Coronary artery (tissue), 2 donors: ENCODE measurements at places on chromosomes 2 and 18.
A peak's percentile ranks its signal among the peaks of the same experiment; 100 is the strongest.

DNA sequence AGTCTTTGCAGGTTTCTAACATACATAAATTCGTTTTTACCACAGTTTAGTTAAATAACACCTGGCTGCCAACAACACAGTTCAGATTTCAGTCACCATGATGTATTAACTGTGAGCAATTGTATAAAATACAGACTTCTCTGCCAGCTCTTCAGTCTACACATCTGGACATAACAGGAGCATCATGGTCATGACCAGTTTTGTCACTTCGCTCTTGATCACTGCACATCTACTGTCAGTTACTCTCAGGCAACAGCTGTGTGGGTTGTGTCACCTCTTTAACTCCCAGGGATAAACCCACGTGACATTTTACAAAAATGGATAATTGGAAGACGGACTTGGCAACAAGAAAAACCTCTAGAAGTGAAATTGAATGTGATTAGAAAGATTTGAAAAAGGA lies 30.3 kb downstream of the CD8A start:
- no peak for DNase-seq

GRCh38 chr2:232838406-232838874 lies 31.6 kb upstream of the SNORC start:
- no peak for DNase-seq

GRCh38 chr2:173079973-173080860 lies 4.6 kb downstream of the MAP3K20 start:
- no peak for DNase-seq

DNA sequence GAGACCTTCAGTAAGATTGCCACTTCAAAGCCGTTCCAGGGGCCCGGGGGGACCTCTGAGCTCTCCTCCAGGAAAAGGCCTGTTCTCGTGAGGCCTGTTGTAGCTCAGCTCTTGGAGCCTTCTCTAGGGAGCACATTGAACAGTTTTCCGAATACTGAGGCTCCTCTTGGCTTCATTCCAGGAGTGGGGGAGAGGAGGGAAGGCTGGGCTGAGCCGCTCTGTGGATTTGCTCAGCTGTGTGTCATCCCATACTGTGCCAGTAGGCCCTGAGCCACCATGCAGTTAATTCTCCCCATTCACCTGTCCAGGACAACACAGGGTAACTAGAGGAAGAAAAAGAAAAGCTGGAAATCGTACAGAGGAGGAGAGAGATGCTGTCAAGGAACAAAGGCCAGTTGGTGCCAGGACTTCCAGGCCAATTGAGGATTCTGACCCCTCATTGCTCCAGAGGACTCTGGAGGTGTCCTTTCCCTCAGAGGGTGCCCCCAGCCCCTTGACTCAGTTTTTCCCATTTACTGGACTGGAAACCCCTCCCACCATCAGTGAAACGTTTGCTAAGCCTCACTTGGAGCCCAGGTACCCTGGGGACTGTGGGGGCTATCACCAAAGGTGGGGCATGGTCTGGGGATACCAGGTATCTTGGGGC lies 41.4 kb downstream of the HS1BP3 start:
- DNase-seq, result peak; percentile 73

DNA sequence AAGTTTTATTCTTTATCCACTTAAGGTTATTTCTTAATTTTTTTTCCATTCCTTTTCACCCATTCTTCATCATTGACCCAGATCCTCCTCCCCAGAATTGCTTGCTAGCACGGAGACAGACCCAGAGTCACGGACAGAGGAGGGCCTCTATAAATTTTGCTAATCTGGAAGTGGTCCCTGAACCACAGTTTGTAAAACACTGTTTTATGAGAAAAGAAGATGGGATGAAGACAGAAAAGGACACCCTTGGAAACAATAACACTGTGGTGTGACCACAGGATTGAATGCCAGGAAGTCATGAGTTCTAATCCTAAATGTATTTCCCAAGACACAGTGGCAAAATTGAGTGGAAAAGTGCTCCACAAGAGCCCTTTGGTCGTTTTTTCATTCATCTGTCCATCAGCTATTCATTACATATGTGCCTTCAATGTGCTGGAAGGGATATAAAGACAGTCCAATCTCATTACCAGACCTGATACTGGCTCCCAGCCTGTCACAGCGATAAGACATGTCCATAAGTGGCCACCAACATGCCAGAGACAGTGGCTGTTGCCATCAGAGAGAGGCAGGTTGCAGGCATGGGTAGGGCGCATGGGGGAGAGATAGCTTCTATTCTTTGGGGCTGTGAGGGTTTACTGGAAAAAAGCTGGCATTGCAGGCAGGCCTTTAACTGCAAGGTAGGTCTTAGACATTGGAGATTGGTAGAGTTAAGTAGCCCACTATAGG lies 175.2 kb upstream of the ALPP start:
- DNase-seq, result no peak

DNA sequence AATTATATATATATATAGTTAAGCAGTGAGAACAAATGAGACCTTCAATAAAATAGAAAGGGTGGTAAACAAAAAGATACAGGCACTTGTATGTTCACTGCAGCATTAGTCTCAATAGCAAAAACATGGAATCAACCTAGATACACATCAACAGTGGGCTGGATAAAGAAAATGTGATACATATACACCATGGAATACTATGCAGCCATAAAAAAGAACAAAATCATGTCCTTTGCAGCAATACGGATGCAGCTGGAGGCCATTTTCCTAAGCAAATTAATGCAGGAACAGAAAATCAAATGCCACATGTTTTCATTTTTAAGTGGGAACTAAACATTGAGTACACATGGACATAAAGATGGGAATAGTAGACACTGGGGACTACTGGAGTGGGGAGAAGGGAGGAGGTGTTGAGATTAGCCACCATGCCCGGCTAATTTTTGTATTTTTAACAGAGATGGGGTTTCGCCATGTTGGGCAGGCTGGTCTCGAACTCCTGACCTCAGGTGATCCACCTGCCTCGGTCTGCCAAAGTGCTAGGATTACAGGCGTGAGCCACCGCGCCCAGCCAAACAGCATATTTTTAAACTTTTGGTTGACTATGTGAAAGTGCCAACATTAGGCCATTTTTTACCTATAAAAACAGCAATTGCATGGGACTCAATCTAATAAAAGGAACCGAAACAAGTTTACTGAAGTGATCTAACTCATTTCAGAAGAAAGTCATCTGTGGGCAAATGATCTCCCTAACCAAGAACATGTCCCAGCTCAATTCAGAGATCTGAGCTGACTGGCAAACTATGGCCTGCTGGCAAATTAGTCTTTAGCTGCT lies 23.7 kb downstream of the ICA1L start:
- DNase-seq, result no peak

GRCh38 chr18:10953672-10954071 lies 195.7 kb downstream of the PIEZO2 start:
- no peak for DNase-seq

GRCh38 chr2:241288324-241288888 lies 27.1 kb downstream of the HDLBP start:
- no peak for DNase-seq

DNA sequence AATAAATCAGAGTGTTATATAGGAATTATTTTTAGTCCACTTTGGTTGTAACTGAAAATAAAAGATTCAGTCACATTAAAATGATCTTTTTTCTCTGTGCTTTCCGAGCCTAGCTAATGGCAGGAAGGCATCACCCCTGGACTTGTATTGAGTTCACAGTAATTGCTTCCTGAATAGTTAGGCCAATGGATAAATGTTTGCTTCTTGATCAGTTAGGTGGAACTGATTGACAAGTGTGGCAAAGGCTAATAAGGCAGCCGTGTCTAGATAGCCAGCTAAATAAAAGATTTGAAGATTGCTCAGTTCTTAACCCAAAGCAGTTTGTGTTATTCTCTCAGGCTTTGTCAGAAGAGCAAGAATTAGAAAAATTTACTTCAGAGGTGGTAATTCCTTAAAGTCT lies 20.8 kb downstream of the FAM171B start:
- DNase-seq, result no peak

- DNase-seq, result no peak
Observed at GRCh38 chr18:31596081-31596872, 4.6 kb downstream of the TTR start.

- DNase-seq, result no peak
Observed at GRCh38 chr2:106546391-106546990, 59.3 kb downstream of the CD8B2 start.

GRCh38 chr2:157684940-157685466 lies 56.3 kb upstream of the ACVR1C start:
- no peak for DNase-seq

DNA sequence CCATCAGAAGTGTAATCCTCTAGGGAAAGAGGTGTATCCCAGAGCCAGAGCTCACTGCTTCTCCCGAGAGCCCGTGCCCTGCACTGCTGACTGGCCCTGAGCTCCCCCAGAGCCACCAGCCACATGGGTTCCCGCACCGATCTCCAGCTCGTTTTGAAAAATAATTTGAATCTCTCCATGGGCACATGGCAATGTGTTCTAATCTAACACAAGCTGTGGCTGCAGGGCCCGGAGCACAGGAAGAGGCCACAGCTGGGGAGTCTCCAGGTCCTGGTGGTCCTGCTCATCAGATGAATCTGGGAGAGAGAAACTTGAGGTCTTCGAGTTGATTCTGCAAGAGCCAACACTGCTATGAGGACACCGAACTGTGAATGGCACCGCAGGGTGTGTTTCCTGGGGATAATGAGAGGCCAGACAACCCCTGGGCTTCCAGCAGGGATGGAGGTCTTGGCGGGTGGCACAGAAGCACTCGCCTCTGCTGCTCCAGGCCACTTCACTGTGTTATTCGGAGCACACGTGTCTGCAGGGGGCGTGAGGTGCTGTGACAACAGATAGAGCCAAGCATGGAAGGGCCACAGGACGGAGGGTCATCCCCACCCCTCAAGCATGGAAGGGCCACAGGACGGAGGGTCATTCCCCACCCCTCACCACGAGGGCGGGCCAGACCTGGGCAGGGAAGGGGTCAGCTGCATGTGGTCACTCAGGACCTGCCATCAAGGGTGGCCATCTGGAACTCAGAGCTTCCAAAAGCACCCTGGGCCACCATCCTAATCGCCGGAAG lies 196.8 kb downstream of the NDUFA10 start:
- peak; percentile 64 for DNase-seq

GRCh38 chr18:2466978-2467377 lies 104.3 kb downstream of the METTL4 start:
- no peak for DNase-seq

DNA sequence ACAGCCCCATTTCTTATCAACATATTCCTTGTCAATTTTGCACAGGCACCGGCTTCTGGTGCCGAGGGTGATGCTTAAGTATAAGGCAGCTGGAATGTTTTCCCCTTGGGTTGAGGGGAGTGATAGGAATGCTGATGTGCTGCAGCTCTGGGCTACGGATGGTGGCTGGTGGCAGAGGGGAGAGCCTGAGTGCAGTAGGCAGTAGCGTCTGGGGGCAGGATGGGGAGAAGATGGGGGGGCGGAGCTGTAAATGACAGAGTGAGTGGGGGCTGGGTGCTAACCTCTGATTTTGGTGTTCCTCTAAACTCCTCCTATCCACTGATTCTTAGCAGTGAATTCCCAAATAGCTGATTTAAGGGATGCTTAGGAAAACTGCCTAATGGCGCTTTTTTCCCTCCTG lies 20.7 kb downstream of the TMEM178A start:
- no peak for DNase-seq

GRCh38 chr2:201150454-201151020 lies 32.4 kb upstream of the CASP10 start:
- no peak for DNase-seq

GRCh38 chr18:8695932-8696517 lies 9.3 kb upstream of the MTCL1 start:
- no peak for DNase-seq

- DNase-seq, result no peak
Observed at GRCh38 chr2:54589340-54590215, 133.5 kb downstream of the SPTBN1 start.

DNA sequence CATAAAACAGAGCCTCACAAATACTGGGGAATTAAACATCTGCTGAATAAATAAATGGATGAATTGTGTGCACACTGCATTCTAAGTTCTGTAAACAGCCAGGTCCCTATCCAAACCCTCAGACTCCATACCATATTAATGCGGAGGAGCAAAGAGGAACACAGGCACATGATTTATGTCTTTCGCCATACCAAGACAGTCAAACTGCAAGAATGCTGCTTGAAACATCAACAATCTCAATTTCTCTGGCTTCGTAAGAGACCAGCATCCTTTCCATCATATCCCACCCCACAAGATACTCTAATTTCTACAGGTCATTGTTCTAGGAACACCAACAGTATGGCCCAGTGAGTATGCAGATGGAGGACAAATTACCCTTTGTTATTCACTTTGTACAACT lies 15.0 kb downstream of the KANSL3 start:
- no peak for DNase-seq

- DNase-seq, result no peak
Observed at GRCh38 chr2:122206101-122206500, 450.6 kb downstream of the TSN start.

DNA sequence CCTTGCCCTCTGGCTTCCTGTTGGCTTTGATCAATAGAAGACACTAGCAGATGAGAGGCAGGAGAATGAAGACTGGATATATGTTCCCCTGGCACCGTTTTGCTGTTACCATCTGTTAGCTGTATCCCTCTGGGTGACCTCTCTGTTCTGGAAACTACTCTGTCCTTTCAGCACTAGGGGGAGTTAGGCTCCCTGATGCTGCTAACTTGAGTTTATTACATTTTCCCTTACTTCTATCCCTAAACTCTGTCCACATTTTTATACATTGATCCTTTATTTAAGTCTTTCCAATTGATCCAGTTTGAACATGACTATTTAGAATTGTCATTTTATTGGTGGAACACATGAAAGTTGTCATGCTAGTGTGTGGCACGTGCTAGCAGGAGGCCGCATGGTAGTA lies 1014.3 kb upstream of the CDH2 start:
- no peak for DNase-seq

- DNase-seq, result no peak
Observed at GRCh38 chr2:32067549-32067948, 4.2 kb downstream of the SPAST start.

GRCh38 chr2:63679252-63679855 lies 90.6 kb downstream of the MDH1 start:
- DNase-seq, result no peak

- no peak for DNase-seq
Observed at GRCh38 chr2:235472443-235472842, 21.4 kb upstream of the AGAP1 start.

GRCh38 chr2:68365087-68365486 lies at the start of gene PLEK:
Gene PLEK, plus strand, starts transcription at chr2:68365282. Its CDS starts 70 bp downstream, at chr2:68365352.
- no peak for DNase-seq

- peak; percentile 54 for DNase-seq
Observed at GRCh38 chr2:3526871-3527270, 7.5 kb upstream of the ADI1 start.

GRCh38 chr2:39718483-39718882 lies 52.8 kb downstream of the TMEM178A start:
- DNase-seq, result no peak

DNA sequence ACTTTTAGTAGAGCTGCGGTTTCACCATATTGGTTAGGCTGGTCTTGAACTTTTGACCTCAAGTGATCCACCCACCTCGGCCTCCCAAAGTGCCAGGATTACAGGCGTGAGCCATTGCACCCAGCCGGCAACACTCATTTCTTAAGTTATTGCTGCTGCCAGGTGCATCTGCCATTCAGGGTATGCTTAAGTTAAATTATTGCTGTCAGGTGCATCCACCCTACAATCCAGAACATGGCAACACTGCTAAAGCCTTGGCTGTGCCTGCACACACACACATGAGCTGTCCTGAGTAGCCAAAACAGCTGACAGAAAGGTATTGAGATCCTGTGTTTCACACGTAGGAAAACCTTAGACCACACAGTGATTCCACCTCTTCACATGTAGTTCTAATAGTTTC lies 148.2 kb downstream of the FAM161A start:
- DNase-seq, result no peak

- DNase-seq, result no peak
Observed at GRCh38 chr2:85503168-85503850, 35.7 kb upstream of the MAT2A start.
